Stimulated activated CD4-positive, alpha-beta T cell treated with anti-CD3 and anti-CD28 coated beads, Interleukin-15, amount 100 ng/mL, for 1 hour (primary cell): ENCODE measurements at places on chromosomes 2 and 18.

DNA sequence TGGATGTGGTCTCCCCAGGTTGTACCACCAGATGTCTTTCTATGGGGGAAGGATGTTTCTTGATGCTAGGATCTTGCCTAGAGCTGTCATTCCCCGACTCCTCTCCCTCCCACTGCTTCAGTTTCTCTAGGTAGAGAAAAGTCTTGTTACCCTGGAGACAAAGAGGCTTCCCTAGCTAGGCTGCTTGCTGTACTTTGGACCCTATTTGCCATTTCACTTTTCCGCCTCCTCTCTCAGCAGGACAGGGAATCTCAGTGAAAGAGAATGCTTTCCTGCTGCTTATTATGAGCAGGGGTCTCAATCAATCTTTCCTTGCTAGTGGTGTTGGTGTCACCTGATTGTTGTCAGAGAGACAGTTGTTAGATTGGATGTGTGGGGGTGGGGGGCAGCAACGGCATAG, 818.8 kb upstream of the GYPC start:
- DNase-seq, result no peak

GRCh38 chr2:147045113-147045512, 799.7 kb upstream of the ACVR2A start:
- DNase-seq, result no peak

DNA sequence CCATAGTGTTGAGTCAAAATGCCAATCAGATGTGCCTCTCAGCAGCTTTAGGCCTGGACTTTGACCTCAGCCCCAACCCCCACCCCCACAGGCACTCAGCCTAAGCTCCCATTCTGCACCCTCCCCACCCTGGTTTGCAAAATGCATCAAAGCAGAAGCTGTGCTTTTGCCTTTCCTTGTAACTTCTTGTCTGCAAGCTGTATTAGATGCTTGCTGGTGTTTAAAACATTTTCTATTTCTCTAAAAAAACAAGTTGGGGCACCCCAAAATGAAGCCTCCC, 26.6 kb upstream of the STEAP3 start:
- DNase-seq, result no peak

GRCh38 chr2:128008074-128008672, 19.7 kb downstream of the SAP130 start:
- DNase-seq, result no peak

- no peak for DNase-seq
Observed at GRCh38 chr2:225937625-225938187, 538.2 kb downstream of the NYAP2 start.

GRCh38 chr18:44916429-44917207, 235.9 kb downstream of the SETBP1 start:
- no peak for DNase-seq
